NCI-H748 treated with DMSO at 0.1 percent for 48 hours (cell line): ENCODE measurements at places on chromosomes 12 and 14.
A peak's percentile ranks its signal among the peaks of the same experiment; 100 is the strongest.

DNA sequence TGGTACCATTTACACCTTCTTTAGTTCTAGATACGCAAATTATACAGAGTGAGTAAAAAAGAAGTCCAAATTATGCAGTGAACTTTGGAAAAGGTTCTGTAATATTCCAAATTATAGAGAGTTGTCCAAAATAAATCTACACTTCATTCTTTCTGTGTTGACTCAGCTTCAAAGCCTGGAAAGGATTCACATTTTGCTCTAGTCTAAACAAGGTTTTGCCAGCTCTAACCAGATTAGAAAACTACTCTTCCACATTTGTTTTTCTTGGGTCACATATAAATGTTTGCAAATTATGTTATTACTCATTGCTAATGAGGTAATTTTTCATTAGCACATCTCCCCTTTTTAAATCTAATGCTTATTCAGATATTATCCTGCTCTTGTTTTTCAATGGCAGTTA lies 1562.4 kb upstream of the SEL1L start:
- DNase-seq, result no peak

GRCh38 chr12:127635838-127636237 lies 631.1 kb upstream of the TMEM132C start:
- DNase-seq, result no peak

DNA sequence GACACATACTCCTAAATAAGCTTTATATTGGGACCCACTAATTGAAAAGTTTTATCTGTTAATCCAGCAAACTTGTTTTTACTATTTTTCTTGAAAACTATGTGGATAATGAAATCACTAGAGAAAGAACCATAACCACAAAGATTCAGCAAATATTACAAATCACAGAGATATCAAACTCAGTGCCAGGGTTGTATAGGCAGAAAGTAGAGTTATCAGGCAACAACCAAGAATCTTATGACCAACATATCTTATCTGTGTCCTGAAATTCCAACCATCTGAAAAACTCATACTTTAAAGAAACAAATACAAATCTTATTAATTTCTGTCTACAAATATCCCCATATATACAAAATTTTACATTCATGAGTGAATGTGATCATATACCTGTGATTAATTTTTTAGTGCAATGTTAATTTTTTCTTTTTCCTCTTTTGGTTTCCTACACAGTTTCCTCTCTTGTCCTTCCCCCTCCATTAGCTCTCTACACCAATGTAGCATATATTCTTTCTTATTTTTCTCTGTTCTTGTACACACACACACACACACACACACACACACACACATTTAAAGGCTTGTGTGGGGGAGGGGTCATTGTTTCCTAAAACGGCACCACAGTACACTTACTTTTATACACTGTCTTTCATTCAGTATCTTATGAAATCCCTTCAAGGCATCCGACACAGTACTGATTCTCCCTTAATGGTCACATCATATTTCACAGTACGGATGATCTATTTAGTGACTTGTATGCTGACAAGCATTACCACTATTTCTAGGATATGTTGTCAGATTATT lies 18.6 kb downstream of the AMN1 start:
- no peak for DNase-seq

DNA sequence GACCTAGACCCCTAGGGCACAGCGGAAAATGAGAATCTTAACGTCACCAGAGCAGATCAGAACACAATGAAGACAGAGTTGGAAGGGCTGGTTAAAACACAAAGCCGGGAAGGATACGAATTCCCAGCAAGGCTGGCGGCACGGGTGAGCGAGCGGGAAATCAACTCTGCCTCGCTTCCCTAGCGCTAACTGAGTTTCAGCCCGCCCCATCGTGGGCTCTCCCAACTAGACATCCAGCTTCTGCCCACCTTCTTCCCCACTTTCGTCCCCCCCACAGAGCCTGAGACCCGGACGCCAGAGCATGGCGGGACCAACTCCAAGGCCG lies 377 bp downstream of the CCNT1 start:
- DNase-seq, result no peak

DNA sequence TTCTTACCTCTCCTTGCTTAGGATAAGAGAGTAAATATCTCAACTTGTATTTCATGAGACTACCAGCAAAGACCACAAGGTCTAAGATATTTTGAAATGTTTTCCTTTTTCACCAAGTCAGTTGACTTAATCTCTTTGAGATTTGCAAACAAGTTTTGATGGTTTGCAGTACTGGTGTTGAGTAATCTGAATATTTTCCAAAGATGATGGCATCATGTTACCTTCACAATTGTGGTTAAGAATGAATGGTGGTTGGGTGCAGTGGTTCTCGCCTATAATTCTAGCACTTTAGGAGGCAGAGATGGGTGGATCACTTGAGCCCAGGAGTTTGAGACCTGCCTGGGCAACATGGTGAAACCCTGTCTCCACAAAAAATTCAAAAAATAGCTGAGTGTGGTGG lies 225.7 kb downstream of the TMTC2 start:
- no peak for DNase-seq

DNA sequence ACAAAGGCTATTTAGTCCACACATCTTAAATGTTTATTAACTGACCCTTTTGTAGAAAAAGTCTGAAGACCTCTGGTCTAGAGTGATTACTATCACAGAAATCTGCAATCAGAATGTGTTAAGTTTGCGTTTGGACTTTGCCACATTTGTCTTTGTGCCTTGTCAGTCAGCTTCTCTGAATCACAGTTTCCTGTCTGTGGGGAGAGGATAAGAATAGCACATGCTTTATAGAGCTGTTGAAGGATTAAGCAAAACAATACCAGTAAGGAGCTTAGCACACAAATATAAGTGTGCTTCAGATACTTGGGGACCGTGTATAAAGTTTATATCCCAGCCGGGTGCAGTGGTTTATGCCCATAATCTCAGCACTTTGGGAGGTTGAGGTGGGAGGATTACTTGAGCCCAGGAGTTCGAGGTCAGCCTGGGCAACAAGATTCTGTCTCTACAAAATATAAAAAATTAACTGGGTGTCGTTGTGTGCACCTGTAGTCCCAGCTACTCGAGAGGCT lies 63.0 kb upstream of the BTG1 start:
- DNase-seq, result no peak

DNA sequence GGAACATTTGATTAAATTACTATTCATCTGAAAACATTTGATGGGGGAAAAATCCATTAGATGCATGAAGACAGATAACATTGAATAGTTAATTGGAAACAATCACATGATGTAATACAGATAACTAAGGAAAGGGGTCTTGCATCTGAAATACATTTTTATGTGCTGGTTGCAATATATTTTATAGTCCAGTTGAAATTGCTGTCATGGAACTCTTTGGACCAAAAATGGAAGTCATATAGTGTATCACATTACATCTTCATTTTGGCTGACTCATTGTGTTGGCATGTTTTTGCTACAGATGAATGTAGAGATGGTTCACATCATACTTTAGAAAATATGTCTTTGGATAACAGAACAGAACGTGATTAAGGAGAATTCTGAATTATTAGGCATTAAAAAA lies 43.0 kb upstream of the GNPNAT1 start:
- DNase-seq, result no peak

- DNase-seq, result no peak
These were observed 28.7 kb upstream of the CD9 start for GRCh38 chr12:6171409-6172015.

DNA sequence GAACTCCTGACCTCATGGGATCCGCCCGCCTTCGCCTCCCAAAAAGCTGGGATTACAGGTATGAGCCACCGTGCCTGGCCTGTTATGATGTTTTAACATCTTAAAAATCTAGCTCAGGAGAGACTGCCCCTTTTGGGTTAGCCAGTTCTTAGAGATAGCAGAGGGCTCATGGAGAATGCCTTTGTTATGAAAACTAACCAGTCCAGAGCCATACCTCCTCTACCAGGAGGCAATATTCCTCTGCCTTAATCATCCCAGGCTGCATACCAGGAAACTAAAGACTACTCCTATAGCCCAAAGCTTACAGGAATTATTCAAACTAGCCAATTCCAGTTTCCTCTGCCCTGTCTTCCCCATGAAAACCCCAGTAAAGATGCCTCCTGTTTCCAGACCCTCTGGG lies 96.0 kb upstream of the MDM1 start:
- no peak for DNase-seq

DNA sequence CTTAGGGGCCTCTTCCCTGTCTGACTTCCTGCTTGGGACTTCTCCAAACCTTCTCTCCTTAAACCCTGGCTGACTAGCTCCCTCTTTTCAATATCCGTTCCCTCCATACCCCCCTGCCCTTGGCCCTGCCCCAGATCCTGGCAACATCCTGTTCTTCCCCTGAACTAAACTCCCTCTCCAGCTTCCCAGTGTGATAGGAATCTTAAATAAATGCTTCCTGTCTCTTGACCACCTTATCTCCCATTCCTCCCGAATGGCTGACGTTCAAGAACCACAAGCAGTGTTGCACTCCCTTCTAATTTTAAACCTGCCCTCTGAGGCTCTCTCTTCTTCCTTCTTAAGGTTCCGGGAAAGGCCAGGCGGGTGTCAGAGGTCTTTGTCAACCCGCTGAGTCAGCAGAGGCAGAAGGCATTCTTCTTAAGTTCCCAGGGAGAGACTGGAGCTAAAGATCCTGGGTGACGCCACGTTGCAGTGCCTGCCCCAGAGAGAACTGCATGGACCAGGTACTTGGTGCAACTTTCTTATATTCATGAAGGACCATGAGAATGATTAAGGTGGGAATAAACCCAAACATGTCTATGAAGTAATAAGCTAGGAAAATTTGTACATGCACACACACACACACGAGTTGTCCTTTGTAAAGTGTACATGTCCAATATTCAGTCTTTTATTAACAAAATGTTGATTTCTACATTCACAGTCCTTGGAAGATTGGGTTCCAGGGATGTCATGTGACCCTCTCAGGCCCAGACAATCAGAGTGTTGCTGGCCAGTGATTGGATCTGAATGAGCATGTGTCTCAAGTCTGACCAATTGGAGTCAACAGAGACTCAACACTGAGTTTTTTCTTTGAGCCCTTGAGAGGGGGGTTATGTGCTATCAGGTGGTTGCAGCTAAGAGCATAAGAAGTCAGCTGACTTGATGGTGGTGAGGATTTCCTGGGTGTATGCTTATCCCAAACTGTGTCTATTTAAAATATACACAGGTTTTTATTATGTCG lies 420.2 kb upstream of the TBX3 start:
- DNase-seq, result no peak

GRCh38 chr14:24483604-24484252 lies 24.3 kb downstream of the CMA1 start:
- DNase-seq, result no peak

DNA sequence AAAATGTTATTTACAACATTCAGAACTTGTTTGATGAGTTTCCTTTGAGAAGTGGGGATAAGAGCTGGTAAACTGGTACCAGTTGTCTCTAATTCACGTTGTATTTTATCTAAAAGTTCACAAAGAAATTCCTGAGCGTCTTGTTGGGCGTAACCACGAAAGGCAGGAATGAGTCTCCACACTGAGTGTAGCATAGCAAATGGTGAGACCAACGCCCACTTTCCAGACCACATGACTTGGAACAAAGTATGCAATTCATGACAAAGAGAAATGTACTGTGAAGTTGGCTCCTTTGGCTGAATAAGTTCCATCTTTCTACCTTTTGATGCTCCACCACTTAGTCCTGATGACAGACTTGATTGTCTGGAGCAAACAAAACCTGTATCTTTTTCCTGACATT lies 18.4 kb downstream of the USP44 start:
- DNase-seq, result no peak

GRCh38 chr14:41960281-41960680 lies 353.6 kb downstream of the LRFN5 start:
- no peak for DNase-seq

- no peak for DNase-seq
These were observed 93.0 kb downstream of the ACTN1 start for GRCh38 chr14:68886109-68886434.

GRCh38 chr14:83887866-83888265 lies 1642.1 kb upstream of the FLRT2 start:
- DNase-seq, result no peak

DNA sequence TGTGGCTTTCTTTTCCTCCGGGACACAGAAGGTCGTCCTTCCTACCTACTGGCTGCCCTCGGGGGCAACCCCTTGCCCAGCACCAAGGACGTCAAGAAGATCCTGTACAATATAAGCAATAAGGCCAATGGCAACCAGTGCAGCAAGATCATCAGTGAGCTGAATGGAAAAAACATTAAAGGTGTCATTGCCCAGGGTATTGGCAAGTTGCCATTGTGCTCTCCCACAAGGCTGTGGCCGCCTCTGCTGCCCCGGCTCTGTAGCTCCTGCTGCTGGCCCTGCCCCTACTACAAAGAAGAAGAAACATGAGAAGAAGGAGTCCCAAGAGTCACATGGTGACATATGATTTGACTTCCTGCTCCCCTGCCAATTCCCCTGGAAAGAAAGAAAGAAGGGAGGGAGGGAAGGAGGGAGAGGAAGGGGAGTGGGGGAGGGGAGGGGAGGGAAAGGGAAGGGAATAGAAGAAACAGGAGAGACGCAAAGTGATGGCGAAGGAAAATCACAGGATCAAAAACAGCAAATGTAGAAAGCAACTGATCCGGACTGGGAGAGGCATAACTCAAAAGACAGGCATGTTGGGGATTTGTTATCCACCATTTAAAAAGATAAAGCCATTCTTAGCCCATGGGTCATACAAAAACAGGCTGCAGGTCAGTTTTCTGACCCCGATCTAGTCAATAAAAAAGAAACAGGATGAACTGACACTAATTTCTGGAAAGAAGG lies 61.3 kb upstream of the RESF1 start:
- peak; percentile 49 for DNase-seq

DNA sequence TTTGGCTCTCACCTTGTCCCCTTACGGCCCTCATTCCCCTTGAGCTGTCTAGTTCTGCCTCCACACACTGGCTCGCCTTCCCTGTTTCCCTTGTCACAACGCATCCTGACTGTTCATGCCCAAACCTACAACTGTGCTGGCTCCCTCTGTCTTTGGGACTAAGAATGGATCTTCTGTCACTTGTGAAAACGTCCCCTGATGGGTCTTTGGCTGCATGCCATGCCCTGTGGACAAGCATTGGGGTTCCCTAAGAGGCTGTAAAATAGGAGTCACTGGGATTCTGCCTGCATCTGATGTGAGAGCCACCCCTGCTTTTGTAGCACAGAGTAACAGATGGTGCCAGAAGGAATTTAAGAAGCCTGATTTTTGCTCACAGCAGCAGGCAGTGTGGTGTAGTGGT lies 285.3 kb upstream of the CRY1 start:
- no peak for DNase-seq

GRCh38 chr12:114011711-114012110 lies 45.6 kb upstream of the RBM19 start:
- no peak for DNase-seq

- DNase-seq, result no peak
These were observed at the start of gene TAS2R7 for GRCh38 chr12:10802587-10802986. TAS2R7 (minus strand) TSS chr12:10802627; CDS start chr12:10802570, 57 bp downstream.

GRCh38 chr12:114894076-114894475 lies 210.1 kb upstream of the TBX3 start:
- peak; percentile 98 for DNase-seq

DNA sequence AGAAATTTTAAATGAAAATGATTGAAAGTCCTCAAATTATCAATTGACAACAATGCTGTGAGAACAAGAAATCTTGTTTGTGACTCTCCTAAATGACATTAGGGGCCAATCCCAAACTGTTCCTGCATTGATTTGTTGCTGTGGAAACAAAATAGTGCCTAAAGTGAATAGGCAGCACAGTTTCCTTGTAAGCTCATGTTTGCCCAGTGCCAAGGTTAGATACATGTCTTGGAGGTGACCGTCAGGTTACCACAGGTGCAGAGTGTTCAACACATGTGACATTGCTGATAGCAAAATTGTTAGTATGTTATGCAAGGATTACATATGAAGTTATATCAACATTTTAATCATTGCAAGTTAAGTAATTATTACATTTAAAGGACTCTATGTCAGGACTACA lies 292.6 kb downstream of the ACSS3 start:
- DNase-seq, result no peak

GRCh38 chr12:106907846-106908245 lies 47.9 kb upstream of the TMEM263 start:
- no peak for DNase-seq
